ENCODE measurements at places on chromosomes 1 and 21. TPM values are rescaled to one million over a fixed set of nuclear protein-coding genes. Genes with fewer than 3 reads are reported as not detected.

Gene PALMD
- not detected for total RNA-seq

DNA sequence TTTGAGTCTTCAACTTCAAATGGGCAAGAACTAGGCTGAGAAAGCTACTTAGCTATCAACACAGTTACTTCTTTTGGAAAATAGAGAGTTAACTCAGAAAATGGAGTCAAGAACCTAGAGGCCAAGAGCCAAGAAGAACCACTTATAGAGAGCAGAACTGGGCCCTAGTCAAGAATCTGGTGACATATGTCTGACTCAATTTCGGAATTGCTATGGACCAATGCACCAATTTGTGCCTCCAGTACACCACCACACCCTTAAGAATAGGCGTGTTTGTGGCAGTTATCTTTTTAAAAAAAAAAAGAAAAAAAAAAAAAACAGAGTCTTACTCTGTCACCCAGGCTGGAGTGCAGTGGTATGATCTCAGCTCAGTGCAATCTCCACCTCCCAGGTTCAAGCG lies 7.8 kb downstream of the S100A2 start:
- DNase-seq, result no peak

DNA sequence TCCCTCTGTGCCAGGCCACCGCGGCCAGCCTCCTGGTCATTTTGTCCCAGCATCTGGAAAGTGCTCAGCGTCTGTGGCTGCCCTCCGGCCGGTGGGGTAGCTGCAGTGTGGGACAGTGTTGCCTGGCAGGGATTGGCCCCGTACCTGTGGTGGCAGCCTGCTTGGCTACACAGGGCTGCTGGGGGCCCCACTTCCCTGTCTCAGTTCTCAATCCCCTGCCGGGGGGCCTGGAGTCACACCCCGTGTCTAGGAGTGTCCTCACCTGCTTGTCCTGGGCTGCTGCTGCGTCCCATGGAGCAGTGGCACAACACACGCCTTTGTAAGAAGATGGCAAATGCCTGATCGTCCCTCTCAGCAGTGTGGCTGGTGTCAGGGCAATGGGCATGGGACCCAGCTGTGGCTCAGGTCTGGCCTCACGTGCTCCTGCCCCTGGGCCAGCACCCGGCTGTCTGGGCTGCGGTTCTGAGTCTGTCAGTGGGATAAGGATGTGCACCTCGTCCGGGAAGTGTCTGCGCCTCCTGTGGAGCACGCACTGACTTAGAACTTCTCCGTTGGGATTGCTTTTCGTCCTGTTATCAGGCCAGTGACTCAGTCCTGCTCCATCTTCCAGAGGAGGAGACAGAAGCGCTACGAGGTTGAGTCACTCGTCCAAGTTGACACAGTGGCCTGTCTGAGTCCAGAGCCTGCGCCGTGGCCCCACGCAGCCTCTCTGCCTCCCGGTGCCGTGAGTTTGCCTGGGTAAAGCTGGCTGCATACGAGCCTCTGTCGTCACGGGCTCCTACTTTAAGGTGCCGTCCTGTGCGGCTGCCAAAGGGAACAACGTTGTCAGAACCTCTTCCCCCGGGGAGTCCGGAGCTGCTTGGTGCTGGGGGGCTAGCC lies 41.0 kb downstream of the CRYAA start:
- no peak for DNase-seq

DNA sequence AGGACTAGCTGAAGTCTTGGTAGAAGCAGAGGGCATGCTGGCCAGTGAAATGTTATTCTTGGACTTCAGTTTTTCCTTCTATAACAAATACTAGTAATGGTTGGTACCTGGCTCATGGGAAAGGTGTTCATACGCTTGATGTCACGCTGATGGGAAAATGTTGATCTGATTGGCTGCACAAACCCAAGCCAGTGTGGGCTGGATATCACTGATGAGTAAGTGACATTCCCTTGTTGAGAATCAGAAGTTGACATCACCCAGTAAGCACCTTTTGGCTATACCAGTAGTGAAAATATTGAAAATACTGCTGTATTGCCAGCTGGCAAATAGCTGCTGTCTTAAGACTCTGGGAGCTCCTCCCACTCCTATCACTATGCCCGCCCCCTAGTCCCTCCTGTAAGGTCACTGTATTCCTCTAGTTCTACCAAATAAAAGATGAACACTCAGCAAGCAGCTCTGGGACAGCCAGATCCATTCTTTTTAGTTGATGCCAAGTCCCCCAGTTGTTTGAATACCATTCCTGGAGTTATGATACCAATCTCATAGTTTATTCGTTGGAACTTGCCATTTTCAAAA lies 168.2 kb downstream of the GRIK1 start:
- DNase-seq, result no peak

DNA sequence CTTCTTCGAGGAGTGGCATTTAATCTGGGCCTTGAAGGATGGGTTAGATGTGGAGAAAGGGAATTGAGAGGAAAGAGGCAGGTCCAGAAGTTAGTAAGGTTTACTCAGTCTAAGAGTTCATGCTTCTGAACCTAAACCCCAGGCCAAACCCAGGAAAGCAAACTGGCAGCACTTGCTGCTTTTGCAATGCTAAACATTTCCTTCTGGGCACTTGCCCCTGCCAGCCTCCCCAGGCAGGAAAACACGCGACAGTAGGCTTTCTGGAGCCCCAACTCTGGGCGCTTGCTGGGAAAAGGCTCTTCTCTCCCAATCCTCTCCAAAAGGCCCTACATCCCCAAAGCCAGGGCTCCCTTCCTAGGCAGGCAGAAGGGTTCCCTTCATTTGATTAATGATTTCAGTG lies 2.5 kb downstream of the OLFML2B start:
- no peak for DNase-seq

Gene SIM2
- not detected for total RNA-seq

GRCh38 chr21:32978331-32979270 lies 47.1 kb upstream of the OLIG2 start:
- DNase-seq, result no peak

- DNase-seq, result no peak
Measured at GRCh38 chr1:99305626-99306025, 41.3 kb downstream of the PLPPR4 start.

Gene LENEP
- not detected for total RNA-seq

DNA sequence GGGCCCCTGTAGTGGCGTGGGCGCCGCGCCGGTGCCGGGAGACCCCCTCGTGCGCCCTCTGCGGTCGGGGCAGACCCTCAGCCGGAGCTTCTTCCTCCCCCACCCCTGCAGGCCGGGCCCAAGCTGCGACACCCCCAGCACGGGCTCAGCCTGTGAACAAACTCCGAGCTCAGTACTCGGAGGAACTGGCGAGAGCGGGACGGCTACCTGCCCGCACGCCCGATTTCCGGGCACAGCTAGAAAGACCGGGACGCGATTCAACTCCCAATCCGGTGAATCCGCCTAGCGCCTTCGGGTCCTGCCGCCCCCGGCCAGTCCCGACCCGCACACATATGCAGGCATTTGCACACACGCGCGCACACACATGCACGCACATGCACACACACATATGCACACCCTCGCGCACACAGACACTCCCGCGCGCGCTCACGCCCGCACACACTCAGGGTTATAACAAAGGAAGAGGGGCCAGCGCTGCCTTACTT lies 580 bp upstream of the BLACAT1 start:
- no peak for DNase-seq

- DNase-seq, result no peak
Measured at GRCh38 chr1:184021728-184022127, 15.8 kb downstream of the COLGALT2 start.

GRCh38 chr1:98253145-98253544 lies 332.3 kb upstream of the DPYD start:
- no peak for DNase-seq

Gene KLHDC7A
- not detected for total RNA-seq

- DNase-seq, result peak; percentile 70
Measured at GRCh38 chr1:6519935-6520671, 28.6 kb upstream of the PLEKHG5 start.

DNA sequence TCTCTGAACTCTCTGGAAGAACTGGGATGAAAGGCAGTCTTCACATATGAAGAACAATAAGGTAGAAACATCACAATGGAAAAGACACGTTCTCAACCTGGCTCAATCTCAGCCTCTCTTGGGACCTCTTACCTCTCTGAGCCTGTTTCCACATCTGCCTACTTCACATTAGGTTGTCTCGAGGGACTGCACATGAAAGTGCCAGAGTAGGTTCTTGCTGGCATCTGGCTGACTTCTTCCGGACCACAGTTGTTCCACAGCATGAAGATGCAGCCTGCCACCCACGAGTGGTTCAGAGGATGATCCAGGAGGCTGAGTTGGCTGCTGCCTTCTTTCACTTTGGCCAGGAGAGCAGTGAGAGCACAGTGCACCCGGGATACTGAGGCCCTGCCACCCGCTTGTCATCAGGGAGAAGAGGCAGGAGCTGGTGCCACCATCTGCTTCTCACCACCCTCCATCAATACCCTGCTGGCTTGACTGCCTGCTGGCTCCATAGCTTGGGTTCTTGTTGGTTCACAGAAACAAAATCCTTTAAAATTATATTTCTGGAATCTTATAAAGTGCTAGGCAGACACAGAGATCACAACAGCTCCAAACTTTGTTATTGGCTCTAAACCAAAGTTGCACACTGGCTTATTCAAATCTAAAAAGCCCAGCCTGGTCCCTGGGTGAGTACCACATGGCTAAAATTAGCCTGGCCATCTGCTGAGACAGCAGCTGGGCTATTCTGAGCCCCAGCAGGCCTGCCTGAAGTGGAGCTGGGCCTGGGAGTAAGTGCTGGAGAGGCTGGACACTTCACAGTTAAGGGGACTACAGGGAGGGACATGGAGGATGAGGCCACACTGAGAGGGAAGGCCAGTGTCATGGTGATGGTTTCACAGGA lies 46.9 kb upstream of the LIN9 start:
- no peak for DNase-seq

DNA sequence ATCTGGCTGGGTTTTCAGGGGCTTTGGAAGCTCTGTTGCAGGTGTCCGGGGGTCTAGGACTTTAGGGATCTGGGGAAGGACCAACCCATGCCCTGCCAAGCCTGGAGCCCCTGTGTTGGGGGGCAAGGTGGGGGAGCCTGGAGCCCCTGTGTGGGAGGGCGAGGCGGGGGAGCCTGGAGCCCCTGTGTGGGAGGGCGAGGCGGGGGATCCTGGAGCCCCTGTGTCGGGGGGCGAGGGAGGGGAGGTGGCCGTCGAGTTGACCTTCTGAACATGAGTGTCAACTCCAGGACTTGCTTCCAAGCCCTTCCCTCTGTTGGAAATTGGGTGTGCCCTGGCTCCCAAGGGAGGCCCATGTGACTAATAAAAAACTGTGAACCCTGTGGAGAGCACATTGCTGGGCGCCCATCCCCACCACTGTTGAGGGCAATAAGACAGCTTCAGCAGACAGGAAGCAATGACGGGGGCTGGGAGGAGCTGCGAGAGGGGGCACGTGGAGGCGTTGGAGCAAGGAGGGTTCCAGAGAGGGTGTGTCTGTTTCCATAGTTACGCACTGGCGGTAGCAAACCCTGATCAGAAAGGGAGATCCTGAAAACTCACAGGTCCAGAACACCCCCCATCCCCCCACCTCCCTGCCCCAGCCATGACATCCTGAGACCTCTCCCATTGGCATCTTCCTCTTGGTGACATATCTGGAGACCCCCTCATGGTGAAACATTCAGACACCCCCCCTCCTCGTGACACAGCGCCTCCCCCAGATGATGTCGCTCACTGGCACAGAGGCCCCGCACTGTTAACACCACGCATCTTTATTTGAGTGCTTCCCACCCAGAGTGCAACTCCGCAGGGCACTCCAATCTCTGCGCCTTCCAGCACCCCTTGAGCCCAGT lies 8.4 kb downstream of the MYBPH start:
- no peak for DNase-seq

Gene FCMR
- total RNA-seq, result 1.3 TPM

DNA sequence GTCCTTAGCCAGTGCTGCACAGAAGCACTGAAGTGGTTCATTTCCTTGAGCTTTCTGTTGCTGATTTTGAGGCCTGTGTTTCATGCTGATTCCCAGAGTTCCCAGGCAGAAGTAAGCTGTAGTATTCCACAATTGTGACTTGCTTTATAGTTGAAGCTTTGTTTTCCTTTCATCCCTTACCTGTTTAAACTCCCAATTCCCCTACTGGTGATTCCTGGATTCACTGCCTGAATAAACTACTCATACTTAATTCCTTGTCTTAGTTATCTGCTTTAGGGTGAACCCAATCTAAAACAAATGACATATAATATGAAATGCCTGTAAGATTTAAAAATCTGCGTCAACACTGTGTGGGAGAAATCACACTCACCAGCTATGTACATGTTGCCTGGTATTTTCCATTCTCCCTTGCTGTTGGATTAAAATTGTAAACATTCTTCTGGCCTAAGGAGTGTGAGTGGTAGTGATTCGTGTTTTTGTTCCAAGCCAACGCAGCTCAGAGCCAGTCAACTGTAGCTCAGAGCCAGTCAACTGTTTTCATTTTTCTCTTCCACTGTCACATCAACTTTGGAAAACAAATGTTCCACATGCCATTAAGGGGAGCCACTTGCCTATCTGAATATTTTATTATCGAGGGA lies 879.4 kb downstream of the MRPL39 start:
- DNase-seq, result no peak

DNA sequence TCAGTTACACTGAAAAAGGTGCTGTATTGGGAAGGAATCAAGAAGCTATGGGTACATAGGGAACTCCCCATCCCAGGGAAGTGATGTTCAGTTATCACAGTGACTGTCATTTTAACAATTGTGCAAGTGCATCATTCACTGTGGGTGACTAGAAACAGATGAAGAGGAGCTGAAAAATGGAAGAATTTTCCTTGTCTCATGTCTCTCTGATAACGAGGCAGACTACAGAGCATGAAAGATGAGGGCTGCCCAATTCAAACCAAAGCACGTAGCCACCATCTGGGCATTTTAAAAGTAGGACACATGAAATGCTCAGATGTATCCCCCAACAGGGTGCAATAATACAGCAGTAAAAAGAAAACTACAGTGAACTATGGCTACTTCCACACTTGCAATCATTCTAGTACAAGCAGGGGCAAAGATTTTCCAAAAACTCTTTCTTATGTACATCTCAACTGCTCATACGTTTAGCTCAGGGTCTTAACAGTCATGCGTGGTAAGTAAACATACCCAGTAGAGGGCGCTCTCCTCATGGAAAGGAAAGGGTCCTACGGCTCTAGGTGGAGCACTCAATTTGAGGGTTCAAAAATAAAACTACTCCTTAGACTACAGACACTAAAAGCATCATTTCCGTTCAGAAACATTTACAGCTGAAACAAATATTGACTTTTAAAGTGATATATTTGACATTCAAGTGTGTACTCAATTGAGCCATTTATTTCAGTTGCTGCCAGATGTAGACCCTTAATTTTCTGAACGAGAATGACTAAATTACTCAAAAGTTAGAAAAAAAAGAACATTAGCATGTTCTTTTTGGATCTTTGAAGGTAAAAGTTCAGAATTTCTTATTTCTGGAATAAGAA lies 143.2 kb downstream of the KCTD3 start:
- DNase-seq, result peak; percentile 51

GRCh38 chr1:156073740-156074139 lies 8.5 kb downstream of the MEX3A start:
- DNase-seq, result no peak

GRCh38 chr21:34553151-34553952 lies 41.3 kb upstream of the KCNE1 start:
- DNase-seq, result peak; percentile 82

Gene CELA2B
- total RNA-seq, result not detected

- no peak for DNase-seq
Measured at GRCh38 chr1:102431253-102431652, 434.5 kb upstream of the OLFM3 start.

Gene CFAP45
- total RNA-seq, result 1.4 TPM

- no peak for DNase-seq
Measured at GRCh38 chr1:118266436-118266835, 81.4 kb upstream of the SPAG17 start.

Data from HFFc6 (cell line).